ENCODE measurements at places on chromosomes 3 and 15. TPM values are rescaled to one million over a fixed set of nuclear protein-coding genes. Genes with fewer than 3 reads are reported as not detected.

- no peak for DNase-seq
Measured at GRCh38 chr15:31175484-31175883, 74.0 kb upstream of the TRPM1 start.

DNA sequence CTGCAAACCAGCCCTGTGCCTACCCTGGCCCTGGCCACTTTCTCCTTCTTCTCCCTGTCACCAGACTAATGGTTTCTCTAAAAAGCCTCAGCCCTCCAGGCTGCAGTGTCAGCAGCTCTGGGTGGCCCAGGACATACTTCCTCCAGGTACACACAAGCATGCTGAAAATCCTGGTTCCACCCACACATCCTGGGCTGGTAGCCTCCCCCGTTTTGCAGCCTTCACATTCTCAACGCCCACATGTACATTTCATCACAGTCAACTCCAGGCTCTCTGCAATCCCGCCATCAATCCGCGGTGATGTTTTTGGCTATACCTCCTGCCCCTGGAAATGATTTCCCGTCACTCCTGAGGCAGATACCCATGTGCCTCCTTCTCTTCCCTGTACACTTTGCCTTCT lies 59.4 kb downstream of the MAGEF1 start:
- DNase-seq, result no peak

GRCh38 chr3:193832833-193833413 lies 239.9 kb downstream of the OPA1 start:
- DNase-seq, result no peak

DNA sequence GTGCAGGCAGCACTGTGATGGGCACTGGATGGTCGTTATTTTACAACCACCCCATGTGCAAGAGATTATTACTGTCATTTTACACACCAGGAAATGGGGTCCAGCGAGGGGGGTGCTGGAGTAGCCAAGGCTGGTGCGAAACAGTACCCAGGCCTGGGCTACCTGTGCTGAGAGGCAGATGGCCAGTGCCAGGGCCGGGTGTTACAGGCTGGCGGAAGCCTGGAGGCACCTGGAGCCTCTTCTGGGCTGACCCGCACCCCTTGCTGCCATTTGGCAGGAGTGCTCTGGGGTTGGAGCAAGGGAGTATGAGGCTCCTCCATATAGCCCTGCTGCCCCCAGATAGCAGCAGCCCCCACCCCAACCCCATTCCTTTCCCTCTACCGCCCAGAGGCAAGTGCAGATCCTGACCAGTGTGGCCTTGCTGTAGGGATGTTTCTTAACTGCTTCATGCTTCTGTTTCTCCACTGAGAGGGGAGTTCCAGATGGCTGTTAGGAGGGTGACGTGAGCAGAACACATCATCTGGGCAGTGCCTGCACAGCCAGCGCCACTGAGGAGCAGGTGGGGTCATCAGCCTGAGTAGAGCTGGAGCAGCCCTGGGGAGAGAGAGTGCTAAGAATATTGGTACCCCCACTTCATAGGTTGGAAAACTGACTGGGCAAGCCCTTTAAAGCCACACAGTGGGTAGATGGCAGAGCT lies 15.3 kb downstream of the SNX33 start:
- no peak for DNase-seq

DNA sequence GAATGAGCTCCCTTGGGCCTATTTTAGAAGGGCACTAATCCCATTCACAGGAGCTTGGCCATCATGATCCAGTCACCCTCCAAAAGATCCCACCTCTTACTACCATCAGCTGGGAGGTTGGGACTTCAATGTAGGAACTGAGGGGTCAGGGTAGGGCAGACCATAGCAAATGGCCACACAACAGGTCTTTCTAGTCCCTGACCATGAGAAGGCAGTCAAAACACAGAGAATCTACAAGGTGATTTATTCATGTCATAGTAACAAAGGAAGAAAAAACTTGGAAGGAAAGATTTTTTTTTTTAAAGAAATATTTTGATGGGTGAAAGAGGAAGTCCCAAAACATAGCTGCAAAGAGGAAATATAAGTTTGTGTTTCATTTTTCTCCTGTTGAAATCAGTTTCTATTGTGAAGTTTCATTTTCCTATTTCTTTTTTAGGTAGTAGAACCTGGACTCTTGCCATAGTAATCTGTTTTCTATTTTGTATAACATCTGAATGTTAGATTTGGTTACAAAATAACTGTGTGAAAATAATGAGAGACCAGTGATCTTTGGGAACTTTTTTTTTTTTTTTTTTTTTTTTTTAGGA lies 23.5 kb upstream of the TNFSF10 start:
- DNase-seq, result no peak

- no peak for DNase-seq
Measured at GRCh38 chr3:99365979-99366378, 272.4 kb upstream of the COL8A1 start.

The PP2D1 gene
- total RNA-seq, result not detected

DNA sequence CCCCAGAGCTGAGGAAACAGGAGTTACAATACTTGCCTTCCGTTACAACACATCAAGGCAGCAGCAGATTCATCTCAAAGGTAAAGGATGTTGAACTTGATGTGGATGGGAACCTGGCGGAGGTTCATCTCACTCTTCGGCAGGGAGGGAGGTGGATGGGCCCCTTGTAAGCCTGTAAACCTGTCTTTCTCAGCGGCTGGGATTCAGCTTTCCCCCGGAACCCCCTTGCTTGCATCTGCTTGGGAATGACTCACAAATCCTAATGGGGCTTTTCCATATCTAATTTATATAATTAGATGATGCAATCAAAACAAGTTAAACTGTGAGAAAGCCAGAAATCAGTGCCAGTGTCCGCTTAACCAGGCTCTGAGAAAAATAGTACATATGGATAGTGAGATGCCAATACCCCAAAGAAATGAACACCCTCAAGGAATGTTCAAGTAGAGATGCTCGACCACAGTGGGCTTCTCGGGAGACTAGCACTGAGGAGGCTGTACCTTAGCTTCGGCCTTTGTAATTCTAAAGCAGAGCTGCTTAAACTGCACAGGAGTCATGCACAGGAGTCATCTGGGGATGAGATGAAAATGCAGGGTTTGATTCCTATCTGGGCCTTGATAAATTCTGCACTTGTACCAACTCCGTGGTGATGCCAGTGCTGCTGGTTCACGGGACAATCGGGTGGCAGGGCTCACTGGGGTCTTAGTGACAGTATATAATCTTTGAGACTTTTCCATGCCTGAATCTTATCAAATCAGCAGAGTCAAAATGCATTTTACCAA lies 2.2 kb upstream of the FAM240A start:
- no peak for DNase-seq

The TP63 gene
- 86.9 TPM for total RNA-seq

DNA sequence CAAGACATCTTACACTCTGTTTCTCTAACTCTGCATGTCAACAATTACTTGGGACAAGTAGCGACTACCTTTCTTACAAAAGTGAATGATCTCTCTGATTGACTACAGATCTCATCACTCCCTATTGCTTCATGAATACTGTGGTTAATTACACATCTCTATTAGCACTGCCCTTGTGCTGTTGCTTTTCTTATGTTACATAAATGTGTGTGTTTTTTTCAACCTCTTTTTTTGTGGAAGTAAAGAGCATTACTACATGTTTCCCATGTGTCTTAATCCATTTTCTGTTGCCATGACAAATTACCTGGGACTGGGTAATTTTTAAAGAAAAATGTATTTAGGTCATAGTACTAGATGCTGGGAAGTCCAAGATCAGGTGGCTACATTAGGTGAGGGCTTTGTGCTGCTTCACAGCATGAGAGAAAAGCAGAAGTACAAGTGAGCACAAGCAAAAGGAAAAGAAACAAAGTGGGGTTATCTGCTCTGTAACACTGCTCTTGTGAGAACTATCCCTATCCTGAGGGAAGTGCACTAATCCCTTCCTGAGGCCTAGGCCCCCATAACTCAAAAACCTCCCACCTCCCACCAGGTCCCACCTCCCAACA lies 298.2 kb upstream of the SATB1 start:
- DNase-seq, result no peak

- DNase-seq, result peak; percentile 49
Measured at GRCh38 chr3:191376516-191377141, 46.3 kb upstream of the UTS2B start.

The KCNMB2 gene
- 3.4 TPM for total RNA-seq

GRCh38 chr3:159840703-159841299 lies 147.8 kb upstream of the IL12A start:
- DNase-seq, result no peak

DNA sequence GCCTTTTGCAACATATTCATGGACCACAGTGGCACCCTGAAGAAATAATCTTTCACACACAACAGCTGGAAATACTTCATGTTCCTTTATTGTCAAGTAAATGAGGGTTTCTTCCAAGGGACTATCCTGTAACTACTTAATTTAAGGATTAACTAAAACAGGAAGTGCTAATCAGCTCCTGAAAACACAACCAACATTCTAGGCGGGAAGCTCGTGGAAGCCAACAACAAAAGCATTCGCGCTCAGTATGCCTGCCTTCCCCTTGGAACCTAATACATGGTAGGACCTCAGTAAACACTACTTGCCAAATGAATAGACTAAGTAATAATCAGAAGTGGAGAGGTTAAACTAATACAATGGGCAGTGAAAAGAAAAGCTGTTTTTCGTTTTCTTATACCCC lies 300.9 kb downstream of the RORA start:
- DNase-seq, result no peak

- DNase-seq, result no peak
Measured at GRCh38 chr3:38131621-38132369, 5.1 kb downstream of the ACAA1 start.

GRCh38 chr3:34969513-34969912 lies 669.8 kb upstream of the ARPP21 start:
- no peak for DNase-seq

The ZNF662 gene
- 12.1 TPM for total RNA-seq

GRCh38 chr15:67865331-67865730 lies 25.5 kb upstream of the RNU6-1 start:
- DNase-seq, result peak; percentile 20

DNA sequence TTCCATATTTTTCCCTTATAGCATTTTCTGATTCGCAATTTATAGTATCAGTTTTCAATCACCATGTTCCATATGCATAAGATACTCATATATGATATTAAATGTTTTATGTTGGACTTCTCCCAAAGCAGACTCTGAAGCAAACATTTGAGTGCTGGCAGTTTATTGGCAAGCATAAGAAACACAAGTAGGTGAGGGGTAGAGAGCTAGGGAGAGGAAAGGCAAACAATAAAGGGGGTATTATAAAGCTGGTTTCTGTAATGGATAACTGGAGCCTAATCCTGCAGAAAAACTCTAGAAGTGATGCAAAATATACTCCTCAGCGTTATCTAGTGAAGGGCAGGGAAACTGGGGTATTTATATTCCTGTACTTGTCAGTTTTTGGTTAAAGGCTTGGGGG lies 491.5 kb upstream of the TGFBR2 start:
- no peak for DNase-seq

The NGLY1 gene
- total RNA-seq, result 29.5 TPM

The CHRM5 gene
- total RNA-seq, result not detected

The C3orf80 gene
- not detected for total RNA-seq

The ECE2 gene
- not detected for total RNA-seq

The SKIL gene
- 46.7 TPM for total RNA-seq

DNA sequence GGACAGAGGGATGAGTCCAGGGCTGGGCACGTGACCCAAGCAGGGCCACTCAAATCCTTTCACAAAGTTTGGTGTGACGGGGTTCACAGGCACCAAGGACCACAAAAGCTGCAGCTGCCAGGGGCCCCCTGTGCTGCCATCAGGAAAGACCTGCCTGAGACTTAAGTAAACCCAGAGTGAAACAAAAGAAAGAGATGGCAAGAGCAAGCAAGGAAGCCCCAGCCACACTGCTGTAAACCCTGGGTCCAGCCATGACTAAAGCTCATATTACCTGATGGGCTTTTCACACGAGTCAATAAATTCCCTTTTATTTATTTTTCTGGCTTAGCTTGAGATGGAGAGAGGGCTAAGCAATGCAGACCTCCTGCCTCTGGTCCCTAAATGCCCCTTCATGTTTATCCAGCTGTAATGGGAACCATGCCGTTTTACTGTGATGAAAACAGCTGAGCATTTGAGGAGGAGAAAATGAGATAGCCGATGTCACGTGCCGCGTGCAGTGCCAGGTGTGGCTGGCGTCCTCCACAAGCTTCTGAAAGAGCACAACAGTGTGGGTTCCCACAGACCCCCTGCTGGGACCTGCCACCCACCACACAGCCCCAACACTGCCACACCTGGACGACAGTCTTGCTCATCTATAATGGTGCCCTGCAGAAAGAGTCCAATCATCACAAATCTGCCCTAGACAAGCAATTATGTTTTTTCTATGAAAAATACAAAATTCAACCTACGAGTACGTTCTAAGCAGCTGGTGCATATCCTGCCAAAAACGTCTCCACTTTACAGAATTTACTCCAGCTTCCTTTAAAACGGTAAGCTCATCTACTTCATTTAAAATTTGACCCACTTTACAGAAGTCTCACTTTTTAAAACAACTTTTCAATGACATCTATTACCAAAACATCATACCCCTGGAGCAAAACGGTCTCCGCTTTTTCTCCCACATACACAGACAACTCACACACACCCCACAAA lies 34.2 kb downstream of the ADAMTS17 start:
- peak; percentile 16 for DNase-seq

- DNase-seq, result peak; percentile 35
Measured at GRCh38 chr15:90482124-90483011, 47.4 kb upstream of the CRTC3 start.

GRCh38 chr3:84836961-84837360 lies 121.8 kb upstream of the CADM2 start:
- DNase-seq, result no peak

DNA sequence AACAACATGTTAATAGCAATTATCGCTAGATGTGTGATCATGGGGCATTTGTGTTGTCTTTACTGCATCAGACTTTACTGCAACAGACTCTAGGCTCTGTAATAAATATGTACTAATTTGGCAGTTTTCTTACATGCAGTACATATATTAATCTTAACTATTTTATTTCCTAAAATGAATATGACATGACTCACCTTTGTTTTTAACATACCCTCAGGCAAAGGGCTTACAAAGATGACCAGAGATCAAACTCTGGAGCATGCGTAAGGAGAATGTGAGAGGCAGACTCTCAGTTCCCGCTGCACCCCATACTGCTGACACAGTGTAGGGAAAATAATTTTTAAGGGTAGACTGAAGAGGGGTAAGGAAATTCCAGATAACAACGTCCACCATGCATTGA lies 7.2 kb upstream of the FAM174B start:
- DNase-seq, result no peak

DNA sequence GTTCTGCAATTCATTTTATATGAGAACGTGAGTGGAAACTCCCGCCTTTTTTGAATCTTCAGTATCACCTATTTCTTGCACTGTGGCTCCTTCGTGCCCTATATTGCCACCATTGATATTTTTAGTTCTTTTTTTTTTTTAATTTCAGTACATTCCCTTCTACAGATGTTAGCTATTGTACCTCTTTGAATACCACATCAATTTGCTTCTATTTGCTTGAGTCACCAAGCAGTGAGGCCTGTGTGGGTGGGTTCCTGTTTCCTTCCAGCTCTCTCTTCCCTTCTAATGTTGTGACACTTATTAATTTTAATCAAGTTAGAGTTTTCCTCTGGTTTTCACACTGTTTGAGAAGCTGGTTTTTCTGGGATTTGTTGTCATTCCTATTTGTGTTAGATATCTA lies 8.7 kb downstream of the HACD2 start:
- DNase-seq, result no peak

The ANKRD63 gene
- total RNA-seq, result not detected

The TYRO3 gene
- total RNA-seq, result 17.4 TPM

The ADAMTS17 gene
- total RNA-seq, result 17.0 TPM
